ENCODE measurements at places on chromosomes 11 and 22.

- DNase-seq, result no peak
Measured at GRCh38 chr22:23570681-23571080, 9.4 kb downstream of the IGLL1 start.

GRCh38 chr11:98069861-98070260 lies 950.9 kb upstream of the CNTN5 start:
- DNase-seq, result no peak

GRCh38 chr11:22244986-22245592 lies 52.2 kb downstream of the ANO5 start:
- no peak for DNase-seq

DNA sequence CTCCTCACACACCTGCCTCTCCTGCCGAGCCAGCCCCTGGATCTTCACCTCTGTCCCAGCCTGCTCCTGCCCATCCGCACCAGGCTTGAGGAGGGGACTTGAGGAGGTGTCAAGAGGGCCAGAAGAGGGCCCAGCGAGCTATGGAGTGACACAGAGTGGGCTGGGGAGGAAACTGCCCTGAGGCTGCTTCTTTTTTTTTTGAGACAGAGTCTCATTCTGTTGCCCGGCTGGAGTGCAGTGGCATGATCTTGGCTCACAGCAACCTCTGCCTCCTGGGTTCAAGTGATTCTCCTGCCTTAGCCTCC lies 21.9 kb upstream of the CDON start:
- DNase-seq, result no peak

DNA sequence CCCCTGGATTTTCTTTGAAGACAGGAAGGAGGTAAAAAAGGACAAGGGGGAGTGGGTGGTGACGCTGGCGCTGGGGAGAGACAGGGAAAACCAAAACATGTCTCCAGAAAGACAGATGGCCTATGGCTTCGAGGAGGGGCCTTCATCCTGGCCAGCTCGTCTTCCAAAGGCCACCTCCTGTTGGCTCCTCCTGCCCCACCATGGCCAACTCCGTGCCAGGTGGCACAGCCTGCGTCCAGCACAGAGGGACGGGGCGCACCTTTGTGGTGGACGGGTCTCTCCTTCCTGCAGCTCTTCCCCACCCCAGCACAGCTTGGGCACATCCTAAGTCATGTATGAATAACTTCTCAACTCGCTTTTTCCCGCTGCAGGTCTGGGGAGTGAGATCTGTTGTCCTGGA lies 22.7 kb downstream of the IGSF9B start:
- DNase-seq, result no peak

GRCh38 chr22:32723643-32724042 lies 77.9 kb upstream of the TIMP3 start:
- peak; percentile 76 for DNase-seq

- no peak for DNase-seq
Measured at GRCh38 chr11:61334434-61335354, 1.7 kb downstream of the TKFC start.

DNA sequence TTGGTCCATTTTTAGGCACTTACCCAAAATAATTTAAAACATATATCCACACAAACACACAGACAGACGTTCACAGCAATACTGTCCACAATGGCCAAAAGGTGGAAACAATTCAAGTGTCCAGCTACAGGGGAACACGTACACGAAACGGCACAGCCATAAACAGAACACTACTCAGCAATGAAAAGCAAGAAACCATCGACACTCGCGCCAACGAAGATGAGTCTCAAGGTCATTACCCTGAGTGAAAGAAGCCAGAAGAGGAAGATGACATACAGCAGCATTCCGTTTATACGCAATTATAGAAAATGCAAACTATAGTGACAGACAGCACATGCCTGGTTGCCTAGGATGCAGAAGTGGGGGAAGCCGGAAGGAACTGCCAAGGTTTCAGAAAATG lies 13.4 kb upstream of the COMT start:
- DNase-seq, result no peak

DNA sequence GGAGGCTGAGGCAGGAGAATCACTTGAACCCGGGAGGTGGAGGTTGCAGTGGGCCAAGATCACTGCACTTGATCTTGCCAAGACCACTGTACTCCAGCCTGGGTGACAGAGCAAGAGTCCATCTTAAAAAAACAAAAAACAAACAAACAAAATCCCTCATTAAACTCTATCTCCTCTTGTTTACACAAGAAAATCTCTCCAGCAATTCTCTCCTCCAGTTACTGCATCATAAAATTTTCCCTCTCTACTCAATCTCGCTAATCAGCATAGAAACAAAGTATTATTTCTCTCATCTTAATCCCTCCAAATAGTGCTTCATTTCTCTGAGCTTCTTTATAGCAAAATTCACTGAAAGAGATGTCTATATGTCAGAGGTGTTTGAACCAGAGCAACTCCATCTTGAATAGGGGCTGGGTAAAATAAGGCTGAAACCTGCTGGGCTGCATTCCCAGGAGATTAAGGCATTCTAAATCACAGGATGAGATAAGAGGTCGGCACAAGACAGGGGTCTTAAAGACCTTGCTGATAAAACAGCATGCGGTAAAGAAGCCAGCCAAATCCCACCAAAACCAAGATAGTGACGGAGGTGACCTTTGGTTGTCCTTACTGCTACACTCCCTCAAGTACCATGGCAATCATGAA lies 19.8 kb downstream of the MTMR2 start:
- no peak for DNase-seq

GRCh38 chr22:50524676-50525103 lies 708 bp downstream of the SCO2 start:
- no peak for DNase-seq

GRCh38 chr11:11021563-11021962 lies 163.7 kb upstream of the ZBED5 start:
- DNase-seq, result no peak

DNA sequence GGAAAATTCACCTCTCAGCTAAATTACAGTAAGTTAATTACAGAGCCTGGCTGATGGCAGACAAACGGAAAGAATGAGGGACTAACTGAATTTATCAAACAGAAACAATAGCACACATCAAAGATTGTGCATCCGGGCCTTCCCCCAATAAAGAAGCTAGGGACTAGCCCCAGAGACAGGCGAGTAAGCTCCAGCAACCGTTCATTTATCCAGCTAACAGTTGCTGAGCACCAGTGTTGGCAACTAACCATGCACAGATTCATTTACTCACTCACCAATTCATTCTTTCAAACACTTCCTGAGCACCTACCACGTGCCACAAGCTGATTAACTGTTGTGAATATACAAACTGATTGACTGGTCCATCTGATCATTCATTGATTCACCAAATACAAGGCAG lies 51.2 kb downstream of the SMCO4 start:
- DNase-seq, result no peak

DNA sequence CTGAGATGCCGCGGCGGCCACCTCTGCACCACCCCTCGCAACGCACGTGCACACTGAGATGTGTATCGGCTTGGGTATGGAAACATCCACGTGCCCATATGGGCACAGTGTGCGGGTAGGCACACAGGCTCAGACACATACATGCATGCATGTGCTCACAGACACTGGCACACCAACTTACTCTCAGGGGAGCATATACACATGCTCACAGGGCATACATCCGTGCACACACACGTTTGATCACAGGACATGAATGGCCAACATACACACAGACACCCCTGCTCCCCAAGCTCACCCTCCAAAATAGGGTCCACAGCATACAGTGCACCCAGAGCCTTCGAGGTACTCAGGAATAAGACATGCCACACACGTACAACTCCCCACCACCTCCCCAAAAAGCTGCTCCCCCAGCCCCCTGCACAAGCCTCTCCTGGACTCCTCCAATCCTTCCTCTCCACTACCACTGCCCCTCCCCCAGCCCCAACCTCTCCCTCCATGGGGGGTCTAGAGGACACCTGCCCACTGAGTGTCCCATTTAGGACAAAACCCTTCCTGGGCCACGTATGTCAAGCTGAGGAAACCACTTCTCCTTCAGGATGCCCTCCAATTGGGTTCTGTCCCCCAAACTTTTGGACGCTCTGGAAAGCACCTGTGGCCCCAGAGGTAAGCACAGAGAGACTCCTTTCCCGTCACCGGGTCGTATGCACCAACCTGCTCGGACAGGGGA lies 53.1 kb downstream of the SLC22A12 start:
- DNase-seq, result no peak

DNA sequence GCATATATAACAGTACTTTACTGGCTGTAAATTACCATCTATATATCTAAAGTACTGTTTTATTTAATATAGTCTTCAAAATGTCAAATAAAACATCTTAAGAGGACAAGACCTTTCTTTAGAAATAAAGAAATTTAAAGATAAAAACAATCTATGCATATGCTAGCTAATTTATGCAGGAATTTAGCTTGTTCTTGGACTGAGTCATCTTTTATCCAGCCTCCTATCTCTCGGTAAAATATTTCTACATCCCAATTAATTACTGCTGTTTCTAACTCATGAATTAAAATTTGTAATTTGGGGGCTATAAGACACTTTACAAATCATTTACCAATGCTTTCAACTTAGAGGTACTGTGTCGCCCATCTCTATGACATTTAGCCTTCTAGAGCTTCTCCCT lies 72.8 kb upstream of the DDI1 start:
- no peak for DNase-seq

DNA sequence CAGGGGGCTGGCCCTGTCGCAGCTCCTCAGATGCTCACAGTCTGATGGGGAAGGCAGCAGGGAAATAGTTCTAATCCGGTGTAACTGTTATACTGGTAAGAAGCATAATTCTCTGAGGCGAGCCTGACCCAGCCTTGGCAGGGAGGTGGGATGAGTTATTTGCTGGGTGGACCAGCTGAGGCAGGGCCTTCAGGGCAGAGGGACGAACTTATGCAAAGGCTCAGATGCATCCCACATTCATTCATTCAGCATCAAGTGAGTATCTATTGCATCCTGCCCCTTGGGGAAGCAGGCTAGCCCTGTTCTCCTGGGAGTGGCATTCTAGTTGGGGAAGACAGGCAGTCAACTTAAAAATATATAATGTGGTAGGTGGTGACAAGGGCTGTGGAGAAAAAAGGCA lies 13.6 kb upstream of the SREBF2 start:
- DNase-seq, result no peak

DNA sequence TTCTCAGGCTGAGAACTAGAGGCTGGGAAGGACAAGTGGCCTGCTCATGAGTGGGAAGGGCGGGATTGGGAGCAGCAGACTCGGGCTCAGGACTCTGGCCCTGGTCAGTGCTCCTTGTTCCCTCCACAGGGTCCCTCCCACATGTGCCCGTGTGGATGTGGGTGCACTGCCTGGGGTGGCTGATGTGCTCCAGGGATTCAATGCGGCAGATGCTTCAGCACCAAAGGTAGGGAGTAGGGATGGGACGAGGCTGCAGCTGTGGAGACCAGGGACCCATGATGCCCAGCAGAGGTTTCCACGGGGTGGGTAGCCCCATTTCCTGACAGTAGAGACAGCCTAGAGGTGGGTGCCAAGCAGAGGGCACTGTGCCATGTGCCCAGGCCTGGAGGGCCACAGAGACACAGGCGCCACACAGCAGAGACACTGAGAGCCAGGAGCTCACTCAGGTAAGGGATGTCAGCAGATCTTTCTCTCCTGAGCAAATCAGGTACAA lies 89.5 kb downstream of the GGTLC2 start:
- no peak for DNase-seq

- DNase-seq, result no peak
Measured at GRCh38 chr11:102115557-102115956, 5.3 kb downstream of the YAP1 start.

GRCh38 chr11:104699981-104700380 lies 198.3 kb downstream of the CASP12 start:
- DNase-seq, result no peak

- no peak for DNase-seq
Measured at GRCh38 chr11:67002297-67002913, 20.5 kb upstream of the SYT12 start.

GRCh38 chr22:23029521-23030228 lies 40.6 kb upstream of the GNAZ start:
- DNase-seq, result no peak

DNA sequence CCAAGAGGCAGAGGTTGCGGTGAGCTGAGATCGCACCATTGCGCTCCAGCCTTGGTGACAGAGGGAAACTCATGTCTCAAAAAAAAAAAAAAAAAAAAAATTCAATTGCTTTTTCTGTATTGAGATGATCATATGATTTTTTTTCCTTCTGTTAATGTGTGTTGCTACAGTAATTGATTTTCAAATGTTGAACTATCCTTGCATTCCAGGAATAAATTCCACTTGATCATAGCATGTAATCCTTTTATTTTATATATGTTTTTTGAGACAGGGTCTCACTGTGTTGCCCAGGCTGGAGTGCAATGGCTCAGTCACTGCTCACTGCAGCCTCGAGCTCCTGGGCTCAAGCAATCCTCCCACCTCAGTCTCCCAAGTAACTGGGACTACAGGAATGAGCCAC lies 33.3 kb downstream of the MOV10L1 start:
- DNase-seq, result no peak

GRCh38 chr11:102623128-102623527 lies 2.0 kb downstream of the MMP20 start:
- DNase-seq, result no peak

- DNase-seq, result no peak
Measured at GRCh38 chr11:73531386-73531785, 66.5 kb downstream of the FAM168A start.

GRCh38 chr22:30326255-30326705 lies 461 bp downstream of the TBC1D10A start:
- DNase-seq, result no peak

DNA sequence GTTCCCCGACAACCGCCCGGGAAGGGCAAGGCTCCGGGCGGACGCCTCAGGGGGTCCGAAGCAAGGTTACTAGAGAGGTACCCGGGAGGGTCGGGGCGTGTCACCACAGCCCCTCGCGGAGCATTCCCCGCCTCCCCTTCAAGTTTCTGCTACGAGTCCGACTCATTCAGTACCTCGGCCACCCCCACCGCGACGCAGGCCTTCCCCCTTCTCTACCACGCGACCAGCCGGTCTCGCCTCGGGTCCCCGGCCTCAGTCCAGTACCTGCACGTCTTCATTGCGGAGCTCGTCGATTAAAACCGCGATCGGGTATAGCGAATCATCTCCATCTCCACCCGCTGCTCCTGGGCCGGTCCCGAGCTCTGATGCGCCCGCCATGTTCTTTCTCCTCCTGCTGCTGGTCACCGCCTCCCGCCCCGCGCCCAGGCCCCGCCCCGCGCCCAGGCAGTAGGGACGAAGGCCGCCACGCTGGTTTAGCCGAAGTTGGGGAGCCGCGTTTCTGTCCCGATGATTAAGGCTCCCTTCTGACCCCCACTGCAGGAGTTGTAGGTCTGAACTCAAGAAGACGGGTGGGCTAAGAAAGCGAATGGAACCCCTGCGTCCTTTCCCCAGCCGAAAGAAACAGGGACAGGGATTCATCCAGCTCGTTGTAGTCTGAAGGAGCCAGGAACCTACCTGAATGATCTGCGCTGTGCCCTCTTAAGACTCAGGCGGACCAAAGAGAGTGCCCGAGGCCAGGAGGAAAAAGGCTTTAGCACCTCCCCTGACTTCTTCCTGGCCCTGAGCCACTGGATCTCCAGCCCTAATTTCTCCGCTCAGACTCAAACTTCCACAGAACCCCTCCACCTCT lies at the start of gene PPP2R1B:
PPP2R1B (minus strand) TSS at position 406 of the 850 bp plus-strand sequence; CDS start at position 378, 28 bp downstream.
- no peak for DNase-seq

GRCh38 chr11:22780952-22781593 lies 48.5 kb downstream of the SVIP start:
- no peak for DNase-seq
